Urinary bladder (tissue), 4 donors: ENCODE measurements at places on chromosomes 4 and X. TPM values are rescaled to one million over a fixed set of nuclear protein-coding genes. Genes with fewer than 3 reads are reported as not detected.

The UGT8 gene
- polyA plus RNA-seq, result 0.16 TPM

DNA sequence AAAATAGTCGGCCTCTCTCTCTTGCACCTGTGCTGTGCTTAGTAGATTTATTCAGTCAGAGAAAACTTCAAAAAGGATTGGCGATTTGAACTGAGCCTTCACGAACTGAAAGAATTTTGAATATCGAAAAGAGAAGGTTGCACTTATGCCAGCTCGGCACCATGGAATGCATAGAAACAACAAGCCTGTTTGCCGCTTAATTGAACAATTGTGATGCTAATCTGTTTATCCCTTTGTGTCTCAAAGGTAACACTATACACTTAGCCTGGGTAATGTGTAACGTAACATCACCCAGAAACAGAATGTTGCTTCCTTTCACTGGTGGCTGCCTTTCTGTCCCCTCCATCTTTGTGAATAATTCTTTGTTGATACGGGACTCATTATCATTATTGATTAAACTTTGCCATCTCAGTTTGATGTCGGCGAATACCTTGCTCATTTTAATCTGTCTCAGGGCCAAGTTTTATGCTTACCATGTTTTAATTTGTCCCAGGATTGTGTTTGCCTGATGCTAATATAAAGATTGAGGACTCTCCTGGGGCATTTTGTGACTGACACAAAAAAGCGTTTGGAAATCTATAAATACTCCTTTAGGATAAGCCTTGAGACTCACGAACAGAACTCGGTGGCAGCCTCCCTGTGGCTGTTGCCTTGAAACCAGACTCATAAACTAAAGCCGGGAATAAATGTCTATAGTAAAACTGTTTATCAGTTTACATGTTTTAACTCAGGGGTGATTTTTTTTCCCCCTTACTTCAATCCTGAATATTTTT, 400.5 kb downstream of the RAPGEF2 start:
- DNase-seq, result no peak

- DNase-seq, result no peak
Measured at GRCh38 chr4:159013692-159014091, 89.2 kb upstream of the RAPGEF2 start.

DNA sequence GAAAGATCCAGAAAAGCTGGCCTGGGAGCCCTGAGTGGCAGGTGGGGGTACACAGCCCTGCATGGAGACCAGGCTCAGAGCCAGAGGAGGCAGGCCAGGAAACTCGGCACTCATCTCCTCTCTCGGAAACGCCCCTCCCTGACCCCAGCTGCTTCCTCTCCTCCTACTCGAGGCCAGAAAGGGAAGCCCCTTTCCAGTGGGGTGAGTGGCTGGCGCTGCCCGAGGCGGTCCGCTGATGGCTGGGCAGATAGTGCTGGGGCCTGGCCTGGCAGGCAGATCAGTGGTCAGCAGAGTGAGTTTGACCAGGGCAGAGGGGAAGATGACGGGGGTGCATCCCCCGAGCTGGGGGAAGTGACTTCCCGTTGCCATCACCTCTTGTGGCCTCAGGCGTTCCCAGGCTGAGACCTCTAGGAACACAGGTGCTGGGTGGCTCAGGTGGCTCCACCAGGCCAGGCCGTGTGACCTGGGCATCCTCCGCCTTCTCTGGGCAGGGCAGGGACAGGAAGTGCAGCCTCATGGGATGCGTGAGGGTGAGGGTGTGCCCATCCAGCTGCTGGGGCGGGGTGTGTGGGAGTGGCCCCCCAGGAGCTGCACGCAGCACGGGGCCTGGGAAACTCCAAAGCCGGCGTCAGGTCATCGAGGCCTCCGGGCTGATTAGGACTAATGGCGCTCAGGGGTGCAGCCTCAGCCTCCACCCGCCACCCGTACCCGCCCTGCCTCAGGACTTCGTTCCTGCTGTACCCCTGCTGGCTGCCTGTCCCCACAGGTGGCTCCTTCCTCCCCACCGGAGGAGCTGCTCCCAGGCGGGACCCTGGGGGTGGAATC, 5.7 kb downstream of the SH3BP2 start:
- no peak for DNase-seq

- no peak for DNase-seq
Measured at GRCh38 chrX:30275498-30275897, 28.6 kb downstream of the MAGEB1 start.

DNA sequence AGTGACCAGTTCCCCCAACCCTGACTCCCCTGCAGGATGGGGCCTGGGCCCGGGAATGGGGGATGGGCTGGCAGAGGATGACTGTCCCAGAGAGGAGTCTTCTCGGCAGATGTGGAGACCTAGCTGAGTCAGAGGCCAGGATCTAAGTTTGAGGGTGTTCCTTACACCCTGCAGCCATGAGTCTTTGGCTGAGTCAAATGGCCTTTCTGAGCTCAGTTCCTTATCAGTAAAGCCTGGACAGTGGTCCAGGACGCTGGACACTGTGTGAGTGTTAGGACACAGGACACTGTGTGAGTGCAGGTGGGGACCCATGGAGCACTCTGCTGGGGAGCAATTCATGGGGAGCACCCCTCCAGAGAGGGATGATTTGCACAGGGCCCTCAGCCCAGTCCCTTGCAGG, 5.0 kb downstream of the IL9R start:
- no peak for DNase-seq

DNA sequence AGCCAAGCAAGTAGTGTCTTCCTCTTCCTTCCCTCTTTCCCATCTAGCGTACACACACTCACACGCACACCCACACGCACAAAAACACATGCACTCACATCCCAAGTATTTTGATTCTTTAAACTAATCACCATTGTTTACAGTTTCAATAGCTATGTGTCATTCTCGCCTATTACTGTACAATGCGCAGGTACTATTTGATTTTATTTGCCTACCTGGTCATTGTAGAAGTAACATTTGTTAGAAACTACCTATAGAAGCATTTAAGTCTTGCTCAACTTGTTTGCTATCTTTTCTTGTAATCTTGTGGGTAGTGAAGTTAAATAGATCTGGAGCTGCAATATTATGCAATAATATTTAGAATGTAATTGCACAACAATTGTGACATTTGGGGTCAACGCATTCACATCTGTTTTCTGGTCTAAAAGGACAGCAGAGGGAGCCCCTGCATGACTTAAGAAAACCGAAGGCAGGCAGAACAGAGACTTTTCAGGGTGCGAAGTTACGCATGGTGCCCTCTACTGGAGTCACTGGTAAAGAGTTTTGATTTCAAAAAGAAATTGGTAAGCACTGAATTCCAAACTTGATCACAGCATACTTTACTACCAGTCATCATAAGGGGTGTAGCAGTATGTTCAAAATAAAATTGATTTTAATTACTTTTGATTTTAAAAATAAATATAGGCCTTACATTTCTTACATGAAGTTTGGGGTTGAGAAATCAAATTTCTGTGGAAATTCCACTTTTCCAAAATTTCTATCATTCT, 503.3 kb upstream of the FAM241A start:
- DNase-seq, result peak; percentile 83
